ENCODE measurements at places on chromosomes 7 and 10.

- no peak for ATAC-seq
Observed at GRCh38 chr10:73818402-73818801, 7.0 kb upstream of the NDST2 start.

- no peak for ATAC-seq
Observed at GRCh38 chr7:43636093-43636492, 53.2 kb downstream of the STK17A start.

GRCh38 chr10:17768957-17769356 lies 17.0 kb downstream of the TMEM236 start:
- no peak for ATAC-seq

DNA sequence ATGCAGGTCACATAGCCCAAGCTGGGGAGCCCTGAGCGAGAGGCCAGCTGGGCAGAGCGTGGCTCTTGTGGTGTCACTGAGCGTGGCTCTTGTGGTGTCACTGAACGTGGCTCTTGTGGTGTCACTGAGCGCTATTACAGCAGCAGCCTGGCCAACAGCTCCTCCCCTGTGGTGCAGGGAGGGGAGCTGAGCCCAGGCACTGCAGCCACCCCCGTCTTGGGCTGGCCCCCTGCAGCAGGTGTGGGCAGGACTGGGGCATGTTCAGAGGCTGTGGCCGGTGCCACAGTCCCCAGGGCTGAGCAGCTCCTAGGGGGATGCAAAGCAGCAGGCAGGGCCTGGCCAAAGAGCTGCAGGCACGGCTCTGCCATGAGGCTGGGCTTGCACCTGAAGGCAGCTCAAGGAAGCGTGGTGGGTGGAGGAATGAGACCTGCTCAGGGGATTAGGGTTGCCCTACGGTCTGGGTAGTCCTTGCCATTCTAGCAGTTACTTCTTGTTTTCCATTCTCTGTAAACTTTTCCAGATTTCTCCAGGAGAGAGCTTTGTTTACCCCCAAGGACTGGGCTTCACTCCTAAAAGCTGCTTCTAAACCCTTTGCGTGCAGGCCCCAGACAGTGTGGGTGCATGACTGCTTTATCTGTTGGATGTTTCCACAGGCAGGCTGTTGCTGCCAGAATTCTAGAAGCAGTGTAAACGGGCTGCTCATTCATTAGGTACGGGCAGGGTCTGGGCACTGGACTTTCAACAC lies 29.2 kb downstream of the ZNF783 start:
- ATAC-seq = no peak

DNA sequence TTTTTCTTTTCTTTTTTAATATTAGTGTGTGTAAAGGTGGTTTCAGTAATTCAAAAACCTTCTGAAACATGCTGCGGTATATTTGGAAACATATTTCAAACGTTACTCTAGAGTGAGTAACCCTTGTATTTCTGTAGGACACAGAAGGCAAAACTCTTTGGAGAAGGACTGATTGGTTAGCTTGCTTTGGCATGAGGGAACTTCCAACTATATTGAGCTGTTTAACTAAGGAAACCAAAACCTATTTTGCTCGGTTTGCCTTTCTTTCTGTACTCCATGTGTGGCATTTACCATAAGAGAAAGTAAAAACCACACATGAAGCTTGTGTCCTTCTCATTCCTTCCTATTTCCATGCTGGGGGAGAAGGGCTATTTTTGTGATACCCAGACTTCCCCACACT lies 149.8 kb downstream of the DYNC1I1 start:
- no peak for ATAC-seq

GRCh38 chr10:11345224-11346054 lies 266.0 kb downstream of the USP6NL start:
- ATAC-seq = no peak

- ATAC-seq = no peak
Observed at GRCh38 chr7:7918736-7919448, 49.7 kb upstream of the GLCCI1 start.

DNA sequence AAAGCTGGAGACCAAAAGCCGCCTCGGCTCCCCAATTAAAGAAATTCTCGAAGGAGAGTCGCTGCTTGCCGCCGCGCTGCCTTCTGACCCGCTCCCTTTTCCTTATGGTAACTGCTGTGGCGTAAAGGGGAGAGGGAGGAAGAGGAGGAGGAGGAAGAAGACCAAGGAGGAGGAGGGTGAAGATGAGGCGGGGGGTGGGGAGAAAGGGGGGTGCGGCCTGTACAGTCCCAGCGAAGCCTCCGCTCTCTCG lies 388 bp downstream of the CNOT4 start:
- ATAC-seq = no peak

- ATAC-seq = no peak
Observed at GRCh38 chr7:131786204-131786603, 229.8 kb upstream of the PODXL start.

- ATAC-seq = no peak
Observed at GRCh38 chr7:101402081-101402779, 39.6 kb downstream of the COL26A1 start.

- peak; percentile 61 for ATAC-seq
Observed at GRCh38 chr10:35413985-35414861, 77.9 kb downstream of the CCNY start.

GRCh38 chr10:6593241-6593671 lies 13.2 kb upstream of the PRKCQ start:
- peak; percentile 71 for ATAC-seq

DNA sequence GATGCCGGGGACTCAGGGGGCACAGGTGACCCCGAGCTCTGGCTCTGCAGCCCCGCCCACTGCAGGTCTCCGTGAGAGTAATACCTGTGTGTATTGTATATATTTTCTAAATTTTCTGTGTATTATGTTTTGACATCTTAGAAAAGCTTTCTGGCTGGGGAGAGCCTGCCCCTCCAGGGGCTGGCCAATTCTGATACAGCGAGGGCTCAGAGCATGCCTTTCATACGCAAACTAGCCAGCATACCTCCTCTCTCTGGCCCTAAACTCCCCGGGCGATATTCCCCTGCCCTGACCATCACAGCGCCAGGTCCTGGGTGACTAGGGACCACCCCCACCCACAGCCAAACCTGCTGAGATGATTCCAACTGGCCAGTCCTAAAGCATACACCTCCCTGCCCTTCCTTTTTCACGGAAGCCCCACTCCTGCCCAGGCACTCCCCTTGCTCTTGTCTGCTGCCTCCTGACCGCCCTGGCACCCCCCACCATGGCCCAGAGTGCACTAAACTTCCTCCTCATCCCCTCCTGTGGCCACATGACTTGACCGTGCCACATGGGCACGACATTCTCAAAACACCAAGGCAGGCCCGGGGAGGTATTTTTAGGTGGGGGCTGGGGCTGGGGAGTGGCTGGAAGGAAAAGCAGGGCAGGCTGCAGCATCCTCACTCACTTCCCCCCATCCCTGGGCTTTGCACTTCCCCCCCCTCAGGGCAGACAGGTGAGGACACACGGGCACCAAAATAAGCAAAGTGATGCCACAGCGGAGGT lies 61.5 kb downstream of the INSIG1 start:
- ATAC-seq = no peak

DNA sequence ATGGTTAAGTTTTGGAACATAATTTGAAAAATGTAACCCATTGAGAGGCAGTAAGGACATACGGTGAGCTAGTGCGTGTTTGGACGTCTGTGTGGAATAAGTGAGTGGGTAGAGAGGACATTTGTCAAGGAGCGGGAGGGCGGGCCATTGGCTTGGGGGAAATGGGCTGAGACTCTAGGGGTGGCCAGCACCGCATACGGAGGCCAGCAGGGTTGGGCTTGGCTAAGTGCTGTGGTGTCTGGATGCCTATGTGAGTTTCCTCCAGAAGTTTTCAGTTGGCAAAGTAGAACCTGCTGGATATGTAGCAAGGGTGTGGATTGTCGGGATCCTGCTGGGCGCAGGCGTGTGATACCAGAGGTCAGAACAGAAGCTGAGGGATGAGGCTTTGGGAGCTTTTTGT lies 103.0 kb downstream of the TCF7L2 start:
- ATAC-seq = no peak

- ATAC-seq = no peak
Observed at GRCh38 chr10:59312247-59312646, 50.1 kb downstream of the FAM13C start.

DNA sequence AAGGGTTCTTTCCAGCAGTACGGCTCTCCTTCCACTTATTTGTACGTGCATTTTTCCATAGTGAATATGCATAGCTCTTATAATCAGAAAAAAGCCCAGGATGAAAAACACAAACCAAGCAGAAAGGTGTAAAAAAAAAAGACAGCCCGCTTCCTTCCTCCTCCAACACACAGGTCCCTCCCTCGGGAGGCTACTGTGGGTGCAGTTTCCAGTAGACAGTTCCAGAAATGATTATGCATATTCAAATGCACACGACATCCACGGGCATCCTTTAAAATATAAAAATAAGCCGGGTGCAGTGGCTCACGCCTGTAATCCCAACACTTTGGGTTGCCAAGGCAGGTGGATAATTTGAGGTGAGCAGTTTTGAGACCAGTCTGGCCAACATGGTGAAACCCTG lies 59.9 kb downstream of the TNRC18 start:
- no peak for ATAC-seq

DNA sequence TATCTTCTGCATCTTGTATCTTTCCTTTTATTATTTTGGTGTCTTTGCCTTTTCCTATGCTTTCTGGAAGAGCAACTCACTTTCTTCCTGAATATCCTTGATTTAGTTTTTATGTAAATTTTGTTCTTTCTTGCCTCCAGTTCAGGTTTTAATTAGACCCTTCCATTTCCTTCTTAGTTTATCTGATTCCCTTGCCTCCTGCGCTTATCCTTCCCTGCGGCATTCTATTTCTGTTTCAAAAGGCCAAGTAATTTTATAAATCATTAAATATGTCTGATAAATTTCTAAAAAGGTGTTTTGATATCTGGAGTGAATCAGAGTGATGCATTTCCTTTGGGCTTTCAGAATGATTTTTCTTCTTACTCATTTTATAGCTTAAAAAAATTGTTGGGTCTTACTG lies 167.7 kb upstream of the WDR11 start:
- no peak for ATAC-seq

- peak; percentile 45 for ATAC-seq
Observed at GRCh38 chr10:62250594-62251198, 17.9 kb downstream of the RTKN2 start.

GRCh38 chr10:4262870-4263600 lies 478.0 kb upstream of the KLF6 start:
- ATAC-seq = no peak

GRCh38 chr7:136868496-136869000 lies at the start of gene CHRM2:
Gene CHRM2, plus strand, starts transcription at chr7:136868652. Its CDS starts 146,214 bp downstream, at chr7:137014866.
- no peak for ATAC-seq

DNA sequence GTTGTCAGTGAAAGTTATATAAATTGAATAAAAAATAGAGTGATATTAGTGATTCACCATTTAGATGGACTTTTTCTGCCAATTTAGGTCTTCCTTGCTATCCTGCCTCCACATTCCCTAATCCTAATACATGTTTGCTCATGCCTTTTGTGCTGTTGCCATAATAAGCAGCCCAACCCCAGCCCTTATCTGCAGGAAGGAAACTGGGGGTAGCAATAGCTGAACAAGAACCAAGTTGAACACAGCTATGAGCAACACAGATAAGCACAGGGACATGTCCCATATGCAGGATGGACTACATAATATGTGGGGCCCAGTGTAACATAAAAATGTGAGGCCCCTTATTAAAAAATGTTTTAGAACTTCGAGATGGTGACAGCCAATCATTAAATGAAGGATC lies 91.2 kb upstream of the AHR start:
- ATAC-seq = no peak

DNA sequence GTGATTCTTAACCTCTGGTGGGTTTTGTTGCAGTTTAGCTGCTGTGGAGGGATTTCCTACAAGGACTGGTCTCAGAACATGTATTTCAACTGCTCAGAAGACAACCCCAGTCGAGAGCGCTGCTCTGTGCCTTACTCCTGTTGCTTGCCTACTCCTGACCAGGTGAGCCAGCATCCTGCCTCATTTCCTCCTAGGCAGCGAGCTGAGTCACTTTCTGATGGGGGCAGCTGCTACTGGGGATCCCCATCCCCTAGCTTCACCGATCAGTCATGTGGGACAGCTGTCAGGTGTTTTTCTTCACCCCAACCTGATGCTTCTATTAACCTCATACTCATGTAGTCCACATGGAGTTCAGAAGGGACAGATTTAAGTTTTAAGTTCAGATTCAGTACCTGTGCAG lies 21.7 kb upstream of the SMO start:
- ATAC-seq = peak; percentile 31

- no peak for ATAC-seq
Observed at GRCh38 chr10:22637491-22637890, 76.9 kb downstream of the PIP4K2A start.

- no peak for ATAC-seq
Observed at GRCh38 chr7:29224726-29225125, 30.2 kb downstream of the CHN2 start.

- no peak for ATAC-seq
Observed at GRCh38 chr10:84654671-84655070, 326.3 kb downstream of the CCSER2 start.

- ATAC-seq = no peak
Observed at GRCh38 chr7:117143066-117143465, 179.8 kb downstream of the WNT2 start.

- ATAC-seq = no peak
Observed at GRCh38 chr10:86889997-86890396, 67.4 kb downstream of the MMRN2 start.

DNA sequence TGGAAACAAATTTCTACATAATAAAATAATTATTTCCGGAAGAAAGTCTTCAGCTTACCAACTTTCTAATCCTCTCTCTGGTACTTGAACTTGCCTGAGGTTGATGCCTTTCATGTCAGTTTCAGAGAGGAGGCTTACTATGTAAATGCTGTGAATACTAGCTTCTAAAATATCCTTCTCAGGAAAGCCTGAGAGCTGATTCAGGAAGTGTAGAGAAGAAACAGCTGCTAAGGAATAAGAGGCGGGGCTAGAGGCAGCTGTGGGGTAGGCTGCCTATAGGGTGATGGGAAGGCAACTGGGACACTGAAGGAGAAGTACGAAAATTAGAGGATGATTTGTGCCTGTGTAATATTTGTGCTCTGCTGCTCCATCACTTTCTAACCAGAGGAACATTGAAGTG lies 69.3 kb downstream of the AVL9 start:
- no peak for ATAC-seq

DNA sequence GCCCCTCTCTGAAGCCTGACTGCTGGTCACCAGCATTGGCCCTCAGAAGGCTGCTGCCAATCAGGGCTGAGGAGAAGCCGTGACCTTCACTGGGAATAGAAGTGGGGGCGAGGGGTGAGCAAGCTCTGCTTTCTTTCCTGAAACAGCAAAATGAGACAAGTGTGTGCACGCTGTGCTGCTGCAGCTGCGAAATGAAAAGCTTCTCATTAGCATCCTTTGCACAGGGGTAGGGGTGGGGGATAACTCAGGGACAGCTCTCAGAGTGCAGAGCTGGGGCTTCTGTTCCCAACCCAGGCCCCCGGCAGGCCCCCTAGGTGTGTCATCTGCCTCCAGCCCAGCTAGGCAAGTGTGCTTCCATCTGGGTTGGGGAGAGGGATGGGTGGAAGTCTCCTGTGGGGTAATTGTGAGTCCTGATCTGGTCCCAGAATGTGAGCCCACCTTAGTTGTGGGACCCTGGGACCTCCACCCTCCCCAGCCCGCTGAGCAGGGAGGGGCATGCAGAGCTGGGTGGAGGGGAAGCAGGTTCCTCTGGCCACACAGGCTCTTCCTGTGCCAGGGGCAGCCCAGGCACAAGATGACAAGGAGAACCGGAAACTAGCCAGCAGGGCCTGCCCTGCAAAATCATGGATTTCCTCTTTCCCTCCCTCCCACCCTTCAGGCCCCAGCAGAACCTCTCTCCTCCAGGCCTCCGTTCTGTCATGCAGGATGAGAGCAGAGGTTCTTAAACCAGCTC lies 22.2 kb downstream of the ZNF467 start:
- ATAC-seq = no peak

Data from activated CD4-positive, CD25-positive, alpha-beta regulatory T cell treated with anti-CD3 and anti-CD28 coated beads, Interleukin-2, amount 50 U/mL, for 24 hours (primary cell).